ENCODE measurements at places on chromosomes 6 and 20.
A peak's percentile ranks its signal among the peaks of the same experiment; 100 is the strongest.

GRCh38 chr6:11215773-11216172 is 16.7 kb downstream of the NEDD9 start:
- H3K27me3 ChIP-seq: no peaks in the 10 kb centered on the region
- H3K4me3 ChIP-seq: no peak overlapping the region
- H3K27ac ChIP-seq: peak overlapping the region; percentile 23
- H3K4me1 ChIP-seq: peaks cover 89% of the 10 kb centered on the region
- DNase-seq: no peak

DNA sequence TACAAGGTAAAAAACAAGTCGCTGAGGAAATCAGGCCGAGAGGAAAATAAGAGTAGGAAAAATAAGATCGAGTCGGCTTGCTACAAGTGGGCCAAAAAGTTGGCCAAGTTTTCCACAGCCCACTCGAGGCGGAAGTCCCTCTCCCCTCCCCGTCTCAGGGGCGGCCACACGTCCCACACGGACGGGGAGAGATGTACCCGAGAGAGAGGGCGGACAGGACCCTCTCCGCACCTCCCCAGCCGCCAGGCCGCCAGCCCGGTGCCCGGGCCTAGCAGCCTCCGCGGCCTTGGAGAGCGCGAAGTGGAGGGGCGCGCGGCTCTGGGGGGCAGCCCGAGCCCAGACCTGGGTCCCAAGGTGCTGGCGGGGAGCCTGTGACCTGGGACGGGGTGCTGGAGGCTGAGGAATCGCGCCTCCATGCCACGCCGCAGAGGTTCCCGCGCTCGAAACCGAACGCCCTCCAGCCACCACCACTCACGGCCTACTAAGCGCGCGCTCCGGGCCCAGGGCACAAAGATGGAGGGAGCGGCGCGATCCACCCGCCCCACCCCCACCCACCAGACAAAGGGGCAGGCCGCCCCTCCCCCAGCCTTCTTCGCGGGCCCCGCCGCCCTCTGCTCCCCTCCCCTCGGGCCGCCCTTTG is 1.9 kb upstream of the HMGA1 start:
- peak overlapping the region; percentile 83 for H3K4me3 ChIP-seq
- no peak for DNase-seq
- H3K27me3 ChIP-seq: no peaks in the 10 kb centered on the region
- H3K4me1 ChIP-seq: peaks cover 46% of the 10 kb centered on the region

GRCh38 chr20:21656308-21657067 is 49.0 kb upstream of the PAX1 start:
- DNase-seq: no peak
- H3K27me3 ChIP-seq: peaks cover 17% of the 10 kb centered on the region
- H3K36me3 ChIP-seq: no peaks in the 10 kb centered on the region
- no peaks in the 10 kb centered on the region for H3K4me1 ChIP-seq
- H3K27ac ChIP-seq: no peak overlapping the region
- no peak overlapping the region for H3K4me3 ChIP-seq

GRCh38 chr20:25686081-25687067 is 10.3 kb downstream of the ZNF337 start:
- H3K36me3 ChIP-seq: peaks cover 25% of the 10 kb centered on the region
- H3K27me3 ChIP-seq: no peaks in the 10 kb centered on the region

DNA sequence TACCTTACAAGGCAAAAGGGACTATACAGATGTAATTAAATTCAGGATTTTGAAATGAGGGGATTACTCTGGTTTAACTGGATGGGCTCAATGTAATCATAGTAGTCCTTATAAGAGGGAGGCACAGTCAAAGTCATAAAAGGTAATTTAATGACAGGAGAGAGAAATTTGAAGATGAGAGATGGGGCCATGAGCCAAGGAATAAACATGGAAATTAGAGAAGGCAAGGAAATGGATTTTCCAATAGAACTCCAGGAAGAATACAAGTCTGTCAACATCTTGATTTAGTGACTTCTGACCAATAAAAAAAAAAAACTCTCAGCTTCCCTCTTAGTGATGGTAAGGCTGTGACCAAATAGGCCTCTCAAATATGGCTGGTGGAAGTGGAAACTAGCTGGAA is 101.9 kb upstream of the BEND3 start:
- no peaks in the 10 kb centered on the region for H3K4me1 ChIP-seq
- no peak overlapping the region for H3K4me3 ChIP-seq
- no peaks in the 10 kb centered on the region for H3K27me3 ChIP-seq
- no peak for DNase-seq

- no peak for DNase-seq
- H3K27me3 ChIP-seq: no peaks in the 10 kb centered on the region
Observed at GRCh38 chr6:8075185-8075584, 11.0 kb upstream of the BLOC1S5 start.

DNA sequence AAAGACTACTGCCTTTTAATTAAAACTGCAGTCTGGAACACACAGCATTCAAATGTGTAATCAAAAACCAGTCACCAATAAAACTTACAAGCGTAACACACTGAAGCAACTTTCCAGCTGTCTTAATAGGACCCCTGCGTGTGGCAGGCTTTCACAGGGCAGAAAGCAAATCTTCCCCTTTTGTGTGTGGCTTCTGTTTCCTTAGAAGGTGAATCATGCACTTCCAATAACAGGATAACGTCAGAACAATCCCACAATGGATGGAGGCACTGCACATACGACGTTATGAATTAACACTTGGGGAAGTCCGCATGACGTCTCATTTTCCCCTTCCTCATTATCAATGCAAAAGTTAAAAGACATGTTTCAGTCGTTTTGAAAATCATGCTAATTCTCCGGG is 44.8 kb downstream of the INSM1 start:
- no peaks in the 10 kb centered on the region for H3K4me1 ChIP-seq
- DNase-seq: no peak
- no peaks in the 10 kb centered on the region for H3K36me3 ChIP-seq
- H3K4me3 ChIP-seq: no peak overlapping the region

GRCh38 chr6:44739181-44739580 is 351.7 kb downstream of the CDC5L start:
- H3K27me3 ChIP-seq: no peaks in the 10 kb centered on the region
- no peaks in the 10 kb centered on the region for H3K4me1 ChIP-seq
- H3K36me3 ChIP-seq: no peaks in the 10 kb centered on the region
- no peak overlapping the region for H3K4me3 ChIP-seq
- no peak for DNase-seq

GRCh38 chr6:124294574-124295200 is 491.0 kb downstream of the NKAIN2 start:
- H3K27me3 ChIP-seq: no peaks in the 10 kb centered on the region
- no peaks in the 10 kb centered on the region for H3K36me3 ChIP-seq
- H3K4me3 ChIP-seq: no peak overlapping the region
- no peak overlapping the region for H3K27ac ChIP-seq
- H3K4me1 ChIP-seq: no peaks in the 10 kb centered on the region

DNA sequence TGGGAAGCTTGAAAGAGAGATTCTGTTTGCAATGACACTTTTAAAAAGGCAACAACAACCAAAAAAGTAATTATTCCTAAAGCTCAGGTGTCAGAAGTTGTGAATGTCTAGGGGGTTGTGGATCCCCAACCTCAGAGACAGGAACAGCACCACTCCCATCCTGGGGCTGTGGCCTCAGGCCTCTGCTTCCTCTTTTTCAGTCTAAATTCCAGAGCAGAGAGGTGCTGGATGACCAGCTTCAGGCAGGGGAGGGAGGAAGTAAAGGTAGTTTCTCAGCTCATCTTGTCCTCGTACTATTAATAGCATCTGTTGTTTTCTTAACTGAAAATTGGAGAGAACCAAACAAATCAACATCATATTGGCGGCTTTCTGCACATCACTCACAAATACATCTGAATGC is 8.3 kb downstream of the NT5E start:
- peaks cover 26% of the 10 kb centered on the region for H3K4me1 ChIP-seq
- H3K27me3 ChIP-seq: no peaks in the 10 kb centered on the region
- no peak overlapping the region for H3K4me3 ChIP-seq
- DNase-seq: no peak
- peak overlapping the region; percentile 31 for H3K27ac ChIP-seq
- no peaks in the 10 kb centered on the region for H3K36me3 ChIP-seq

DNA sequence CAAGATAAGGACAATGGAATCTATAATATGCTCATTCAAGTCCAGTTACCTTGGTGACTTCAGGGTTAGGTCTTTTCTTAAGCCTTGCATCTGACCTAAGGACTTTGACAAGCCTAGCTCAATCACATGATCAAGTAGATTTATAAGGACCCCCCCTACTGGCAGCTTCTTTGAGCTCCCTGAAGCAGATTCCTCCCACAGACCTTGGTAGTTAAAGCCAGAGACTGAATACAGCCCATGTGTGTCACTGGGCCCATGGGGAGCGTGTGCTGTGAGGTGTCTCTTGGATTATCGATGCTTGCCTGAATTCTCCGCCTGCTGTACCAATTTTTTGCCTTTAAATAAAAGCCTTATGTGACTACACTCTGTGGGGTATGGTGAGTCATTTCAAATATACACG is 372.7 kb upstream of the RGS17 start:
- no peaks in the 10 kb centered on the region for H3K36me3 ChIP-seq
- DNase-seq: no peak

DNA sequence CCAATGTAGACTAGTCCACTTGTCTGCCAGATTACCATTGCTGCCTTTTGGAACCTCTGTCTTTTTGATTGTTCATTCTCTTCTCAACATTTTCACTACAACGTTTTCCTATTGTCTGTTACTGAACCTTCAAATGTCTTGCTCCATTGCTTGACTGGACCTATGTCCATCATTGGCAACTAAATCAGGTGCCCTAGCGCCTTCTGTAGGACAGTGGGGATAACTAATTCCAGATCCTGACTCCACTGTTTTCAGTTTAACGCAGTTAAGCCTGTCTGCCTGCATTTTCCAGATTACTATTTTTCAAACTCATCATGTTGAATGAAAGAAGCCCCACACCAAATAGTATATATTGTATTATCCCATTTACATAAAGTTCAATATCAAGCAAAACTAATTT is 433.6 kb downstream of the RNF144B start:
- no peak overlapping the region for H3K27ac ChIP-seq
- no peaks in the 10 kb centered on the region for H3K4me1 ChIP-seq
- no peak overlapping the region for H3K4me3 ChIP-seq
- H3K27me3 ChIP-seq: no peaks in the 10 kb centered on the region
- DNase-seq: no peak

- peaks cover 23% of the 10 kb centered on the region for H3K4me1 ChIP-seq
- no peak overlapping the region for H3K27ac ChIP-seq
- H3K36me3 ChIP-seq: no peaks in the 10 kb centered on the region
- no peaks in the 10 kb centered on the region for H3K27me3 ChIP-seq
- no peak overlapping the region for H3K4me3 ChIP-seq
Observed at GRCh38 chr20:33531047-33531877, 41.4 kb downstream of the CBFA2T2 start.

DNA sequence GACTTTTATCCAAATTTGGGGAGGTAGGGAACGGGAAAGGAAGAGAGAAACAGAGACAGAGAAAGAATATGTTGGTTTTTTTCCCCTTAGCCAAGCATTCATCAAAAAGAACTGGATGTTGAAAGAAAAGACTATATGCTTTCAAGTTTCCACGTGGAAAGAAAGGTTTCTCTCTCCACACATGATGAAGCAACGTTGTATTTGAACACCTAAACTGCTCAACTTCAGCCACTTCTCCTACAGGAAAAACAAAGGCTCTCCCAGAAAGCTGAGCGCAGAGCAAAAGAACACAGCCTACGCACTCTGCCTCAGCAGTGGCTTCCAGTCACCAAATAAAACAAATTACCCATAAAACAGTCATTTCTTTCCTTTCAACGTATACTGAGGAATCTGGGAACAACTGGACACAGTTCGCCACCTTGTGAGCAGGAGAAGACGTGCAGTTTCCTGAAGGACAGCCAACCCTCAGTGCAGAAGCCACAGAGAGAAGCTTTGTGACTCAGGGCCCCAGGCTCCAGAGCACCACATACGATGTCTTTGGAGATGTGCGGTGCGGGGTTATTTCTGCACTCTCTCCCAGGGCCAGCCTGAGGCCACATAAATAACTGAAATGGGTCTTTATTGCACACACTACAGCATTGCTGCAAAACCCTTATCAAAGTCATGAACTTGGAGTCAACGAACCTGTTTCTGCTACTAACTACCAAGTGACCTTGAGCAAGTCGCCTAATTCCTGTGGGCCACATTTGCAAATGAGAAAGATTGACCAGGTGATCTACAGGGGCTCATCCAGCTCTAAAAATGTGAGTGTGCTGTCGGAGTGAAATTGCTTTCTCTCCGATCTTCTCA is 10.1 kb downstream of the IL17F start:
- H3K4me3 ChIP-seq: no peak overlapping the region
- H3K27ac ChIP-seq: no peak overlapping the region
- H3K36me3 ChIP-seq: no peaks in the 10 kb centered on the region
- DNase-seq: no peak

DNA sequence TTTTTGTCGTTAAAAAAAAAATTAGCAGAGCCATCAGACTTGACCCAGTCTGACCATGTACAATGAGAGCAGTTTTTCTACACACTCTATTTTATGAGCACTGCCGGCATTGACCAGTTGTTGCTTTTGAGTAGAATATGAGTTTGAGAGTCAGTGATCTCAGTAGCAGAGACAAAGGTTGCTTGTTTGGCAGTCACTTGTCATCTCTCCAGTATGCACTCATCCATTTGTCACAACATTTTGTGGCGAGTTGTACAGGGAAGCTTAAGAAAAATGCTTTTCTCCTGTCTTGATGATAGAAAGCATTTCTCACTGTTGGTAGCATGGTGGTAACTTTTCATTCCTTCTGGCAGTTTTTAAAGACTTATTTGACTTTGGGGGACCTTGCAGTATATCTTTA is 159.9 kb downstream of the MMS22L start:
- no peaks in the 10 kb centered on the region for H3K36me3 ChIP-seq
- DNase-seq: no peak
- H3K4me3 ChIP-seq: no peak overlapping the region
- H3K27me3 ChIP-seq: no peaks in the 10 kb centered on the region
- H3K4me1 ChIP-seq: no peaks in the 10 kb centered on the region

DNA sequence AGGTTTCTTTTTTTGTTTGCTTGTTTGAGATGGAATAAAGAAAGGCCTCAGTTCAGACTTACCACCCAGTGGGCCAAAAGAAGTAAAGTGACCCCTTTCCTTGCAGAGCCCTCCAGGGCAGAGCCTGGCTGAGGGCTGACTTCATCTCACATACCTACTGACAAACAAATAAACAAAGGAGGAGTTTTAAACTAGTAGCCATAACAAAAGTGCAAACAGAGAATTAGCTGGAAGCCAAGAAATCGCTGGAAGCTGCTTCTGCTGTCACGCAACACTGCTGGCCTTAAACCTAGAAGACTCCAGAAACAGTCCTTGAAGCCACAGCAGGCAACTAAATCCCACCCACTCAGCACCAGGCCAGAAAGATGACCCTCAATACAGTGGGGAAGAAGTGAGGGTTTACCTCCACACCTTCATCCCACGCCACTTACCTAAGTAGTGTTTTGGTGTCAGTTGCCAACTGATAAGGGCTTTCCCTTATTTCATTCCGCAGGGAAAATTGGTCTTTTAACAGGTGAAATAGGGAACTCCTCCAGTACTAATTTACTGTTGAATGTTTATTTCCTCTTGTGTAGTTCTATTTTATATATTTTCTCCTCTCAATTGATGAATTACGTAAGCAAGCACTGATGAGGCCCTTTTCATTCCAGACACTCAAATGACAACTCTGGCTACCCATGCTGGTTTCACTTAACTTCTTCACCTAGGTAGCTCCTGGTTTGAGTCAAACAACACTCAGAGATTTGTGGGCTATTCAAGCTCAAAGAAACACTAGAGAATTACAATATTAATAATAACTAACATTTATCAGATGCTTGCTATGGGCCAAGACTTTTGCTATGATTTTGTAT is 46.2 kb downstream of the EDN1 start:
- H3K36me3 ChIP-seq: no peaks in the 10 kb centered on the region
- no peaks in the 10 kb centered on the region for H3K4me1 ChIP-seq
- H3K27me3 ChIP-seq: no peaks in the 10 kb centered on the region

Data from suprapubic skin (tissue), 4 donors.